ENCODE measurements at places on chromosomes 1 and 21. TPM values are rescaled to one million over a fixed set of nuclear protein-coding genes. Genes with fewer than 3 reads are reported as not detected.

Gene WNT3A
- not detected for total RNA-seq

Gene ANGPTL3
- total RNA-seq: not detected

Gene SLAMF1
- 101 TPM for total RNA-seq

Gene LCE3D
- total RNA-seq: not detected

Gene APCS
- total RNA-seq: not detected
